CD4-positive, alpha-beta T cell treated with Interleukin-15 for 1 hour (primary cell): ENCODE measurements at places on chromosomes 3 and 15.
A peak's percentile ranks its signal among the peaks of the same experiment; 100 is the strongest.

DNA sequence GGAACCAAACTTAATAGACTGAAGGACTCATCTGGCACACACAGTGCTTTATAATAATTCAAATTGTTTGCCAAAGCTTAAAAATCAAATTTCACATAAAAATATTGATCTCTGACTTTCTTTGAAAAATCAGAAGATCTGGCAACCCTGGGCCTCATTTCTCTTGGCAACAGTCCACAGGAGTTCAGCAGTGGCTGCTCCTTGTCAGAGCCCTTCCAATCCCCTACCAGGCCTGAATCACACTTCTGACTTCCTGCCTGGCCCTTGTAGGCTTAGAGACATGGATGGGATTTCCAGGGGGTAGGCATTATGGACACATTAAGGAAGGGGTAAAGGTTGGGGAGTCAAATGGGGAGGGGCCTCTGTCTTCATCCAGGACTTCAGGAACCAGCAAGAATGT lies 55.5 kb downstream of the PLS1 start:
- DNase-seq, result no peak

DNA sequence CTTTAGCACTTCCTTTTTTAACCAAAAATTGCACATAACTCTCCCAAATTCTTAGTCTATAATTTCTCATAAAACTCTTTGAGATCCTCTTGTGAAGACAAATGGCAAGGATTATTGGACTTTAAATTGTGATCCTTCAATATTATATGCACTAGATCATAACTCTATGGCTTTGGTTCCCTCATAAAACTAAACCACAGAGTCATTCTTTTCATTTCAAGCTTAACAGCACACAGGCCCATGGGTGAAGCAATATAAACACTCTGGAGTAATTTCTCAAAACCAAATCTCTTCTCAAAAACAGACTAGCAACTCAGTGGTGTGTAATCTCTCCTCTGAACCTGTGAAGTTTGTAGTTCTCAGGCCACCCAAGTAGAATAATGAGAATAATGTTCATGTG lies 171.0 kb upstream of the NECTIN3 start:
- DNase-seq, result no peak

- no peak for DNase-seq
Measured at GRCh38 chr15:101359365-101359947, 64.4 kb upstream of the SNRPA1 start.

GRCh38 chr15:45943240-45943639 lies 308.4 kb downstream of the SQOR start:
- no peak for DNase-seq

- DNase-seq, result no peak
Measured at GRCh38 chr3:186953011-186953487, 22.7 kb downstream of the ST6GAL1 start.

GRCh38 chr3:184299488-184300377 lies 692 bp downstream of the PSMD2 start:
- DNase-seq, result no peak

GRCh38 chr3:49133226-49133951 lies 539 bp upstream of the LAMB2 start:
- no peak for DNase-seq

- peak; percentile 94 for DNase-seq
Measured at GRCh38 chr3:39180546-39181346, 11.6 kb downstream of the XIRP1 start.

DNA sequence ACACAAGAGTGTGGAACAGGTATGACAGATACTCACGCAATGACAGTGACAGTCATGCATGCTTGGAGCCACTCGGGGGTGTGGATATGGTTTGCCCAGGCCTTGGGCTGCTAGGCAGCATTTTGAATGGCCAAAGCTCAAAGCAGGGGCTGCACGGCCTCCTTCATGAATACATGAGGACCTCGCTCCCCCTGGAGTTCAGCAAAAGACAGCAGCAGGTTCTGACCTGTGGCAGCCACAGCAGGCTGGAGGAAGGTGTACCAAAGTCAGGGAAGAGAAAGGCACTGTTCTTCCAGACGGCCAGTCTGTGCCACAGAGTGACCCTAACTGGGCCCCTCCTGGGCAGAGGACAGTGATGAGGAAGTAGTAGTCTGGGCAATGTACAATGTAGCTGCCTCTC lies 88.2 kb upstream of the C2CD4B start:
- no peak for DNase-seq

DNA sequence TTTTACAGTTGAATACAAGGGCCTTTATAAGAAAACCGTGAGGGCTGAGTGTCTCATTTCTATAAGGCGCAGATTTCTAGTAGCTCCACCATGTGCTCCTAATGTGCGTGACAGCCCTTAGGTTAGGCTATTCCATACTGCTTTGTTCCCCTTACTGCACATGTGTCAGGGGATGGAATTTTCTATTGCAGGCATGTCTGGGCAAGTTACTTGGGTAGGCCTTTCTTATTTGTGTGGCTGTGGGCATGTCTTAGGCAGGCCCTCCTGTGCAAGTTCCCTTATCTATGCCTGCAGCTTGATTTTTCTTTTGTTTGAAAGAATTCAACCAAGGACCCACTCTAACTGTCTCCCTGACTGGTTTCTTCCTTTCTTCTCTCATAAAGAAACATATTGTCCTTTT lies 434.2 kb upstream of the CNTN3 start:
- DNase-seq, result no peak

GRCh38 chr15:101024073-101024695 lies 105.0 kb downstream of the LRRK1 start:
- no peak for DNase-seq

DNA sequence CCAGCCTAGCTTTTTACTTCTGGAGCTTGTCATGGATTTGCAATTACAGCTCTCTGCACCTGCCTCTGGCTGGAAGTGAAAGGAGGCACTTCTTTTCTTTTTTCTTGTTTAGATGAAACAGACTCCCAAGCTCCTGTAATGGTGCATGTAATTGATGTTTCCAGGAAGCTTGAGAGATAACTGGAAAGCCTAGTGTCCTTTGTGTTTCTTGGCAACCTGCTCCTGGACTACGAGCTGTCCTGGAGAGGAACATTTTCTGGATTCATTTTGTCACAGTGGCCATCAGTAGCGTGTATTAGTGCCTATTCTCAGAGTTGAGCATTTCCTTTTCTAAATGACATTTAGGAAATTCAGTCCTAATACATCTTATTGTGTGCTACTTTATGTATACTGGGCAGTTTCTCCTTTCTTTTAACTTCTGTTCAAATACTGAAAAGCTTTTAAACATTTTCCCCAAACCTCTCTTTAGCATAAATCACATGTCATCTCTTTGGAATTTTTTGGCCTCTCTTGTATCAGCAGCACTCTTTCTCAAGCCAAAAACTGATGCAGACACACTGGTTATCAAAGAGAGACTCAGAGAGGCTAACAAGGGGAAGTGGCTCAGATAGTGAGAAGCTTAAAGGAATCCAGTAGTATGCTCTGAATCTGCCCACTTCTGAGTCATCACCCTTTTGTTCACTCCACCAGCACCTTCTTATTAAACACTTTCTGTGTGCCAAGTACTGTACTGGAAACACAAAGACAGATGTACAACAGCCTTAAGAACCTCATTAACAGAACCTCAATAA lies 62.6 kb upstream of the SLC2A2 start:
- DNase-seq, result no peak

- DNase-seq, result no peak
Measured at GRCh38 chr15:90851940-90852339, 16.4 kb upstream of the FURIN start.
